A549 (cell line): ENCODE measurements at places on chromosomes 3 and 15. TPM values are rescaled to one million over a fixed set of nuclear protein-coding genes. Genes with fewer than 3 reads are reported as not detected.

- DNase-seq = no peak
Observed at GRCh38 chr3:4999531-5000184, 20.4 kb downstream of the BHLHE40 start.

GRCh38 chr3:195903950-195904290, 4.4 kb downstream of the TNK2 start:
- DNase-seq = no peak

- no peak for DNase-seq
Observed at GRCh38 chr3:116836286-116836685, 126.7 kb downstream of the TUSC7 start.

MUC4 gene
- polyA plus RNA-seq = not detected in 3 replicates

- DNase-seq = no peak
Observed at GRCh38 chr3:124824286-124824915, 62.8 kb downstream of the ITGB5 start.

DNA sequence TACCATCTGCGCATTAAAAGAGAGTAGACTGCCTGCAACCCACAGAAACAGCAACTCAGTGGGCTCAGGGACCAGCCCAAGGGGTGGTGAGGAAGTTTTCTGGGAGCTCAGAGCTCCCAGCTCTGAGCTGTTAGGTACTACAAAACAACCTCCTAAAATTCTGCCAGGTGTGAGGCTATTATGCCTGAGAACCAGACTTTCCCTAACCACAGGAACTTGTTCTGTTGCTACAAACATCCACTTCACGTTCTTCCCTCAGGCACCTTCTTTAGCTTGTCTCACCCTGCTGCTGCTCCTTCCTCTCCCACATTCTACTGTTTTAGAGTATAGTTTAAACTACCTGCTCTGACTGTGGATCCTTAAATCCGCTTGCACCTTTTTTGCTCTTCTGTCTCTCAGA, 399.4 kb downstream of the ROBO1 start:
- no peak for DNase-seq
